ENCODE measurements at places on chromosomes 12 and 14.

GRCh38 chr12:132582582-132583410 lies 27.6 kb downstream of the LRCOL1 start:
- DNase-seq: no peak

DNA sequence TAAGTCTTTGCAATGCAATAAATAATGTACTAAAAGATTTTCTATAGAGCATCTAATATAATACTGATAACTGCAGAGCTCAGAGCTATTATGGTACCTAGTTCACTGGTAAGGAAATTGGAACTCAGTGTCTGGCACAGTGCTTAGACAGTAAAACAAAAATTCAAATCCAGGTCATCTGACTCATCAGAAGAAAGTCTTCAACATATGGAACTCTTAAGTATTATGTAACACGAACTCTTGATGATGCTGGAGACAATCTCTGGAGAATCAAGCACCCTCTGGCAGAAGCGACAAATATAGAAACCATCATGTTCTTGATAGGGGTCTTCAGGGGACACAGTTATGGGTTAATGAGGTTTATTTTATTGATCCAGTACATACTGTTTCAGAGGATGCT lies 37.3 kb upstream of the TRHDE start:
- no peak for DNase-seq

- DNase-seq: peak; percentile 34
Measured at GRCh38 chr14:21734457-21735074, 60.9 kb upstream of the OR4E1 start.

DNA sequence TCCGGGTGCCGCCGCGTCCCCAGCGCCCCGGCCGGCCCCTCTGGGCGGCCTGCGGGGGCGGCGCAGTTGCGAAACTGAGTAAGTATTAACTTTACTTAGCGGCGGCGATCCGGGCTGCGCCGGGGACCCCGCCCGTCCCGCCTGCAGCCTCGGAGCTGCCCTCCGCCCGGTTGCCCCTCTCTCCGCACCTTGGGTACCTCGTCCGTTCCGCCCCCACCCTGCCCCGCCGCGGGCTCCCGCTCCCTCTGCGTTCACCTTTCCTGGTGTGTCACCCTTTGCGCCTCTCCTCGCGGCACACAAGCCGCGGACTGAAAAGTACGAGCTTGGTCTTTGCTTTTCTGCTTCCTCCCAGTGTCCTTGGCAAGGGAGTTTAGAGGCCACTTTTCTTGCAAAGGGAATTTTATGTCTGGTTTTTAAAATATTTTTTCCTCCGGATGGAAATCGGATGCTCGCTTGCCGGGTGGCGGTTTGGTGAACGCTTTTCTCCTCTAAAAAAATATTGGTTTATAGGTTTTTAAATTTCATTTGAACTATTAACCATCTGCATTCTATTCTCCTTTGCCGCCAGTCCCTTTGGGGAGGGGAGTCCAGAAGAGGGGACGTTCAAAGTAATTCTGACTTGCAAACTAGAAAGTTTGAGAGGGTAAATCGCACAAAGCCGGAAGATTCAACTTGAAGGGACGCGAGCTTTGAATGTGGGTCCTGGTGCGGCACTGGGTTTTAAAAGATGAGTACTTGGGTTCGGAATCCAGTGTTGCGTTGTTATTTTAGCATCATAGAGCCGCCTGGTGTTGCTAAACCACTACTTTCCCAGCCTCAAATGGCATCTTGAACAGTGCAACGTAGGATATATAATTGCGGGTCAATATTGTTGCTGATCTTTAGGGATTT lies 834 bp downstream of the RASSF8 start:
- peak; percentile 80 for DNase-seq

- DNase-seq: peak; percentile 70
Measured at GRCh38 chr14:74583689-74584434, 28.2 kb downstream of the LTBP2 start.

GRCh38 chr14:103849151-103849886 lies 1.9 kb upstream of the PPP1R13B start:
- DNase-seq: no peak

DNA sequence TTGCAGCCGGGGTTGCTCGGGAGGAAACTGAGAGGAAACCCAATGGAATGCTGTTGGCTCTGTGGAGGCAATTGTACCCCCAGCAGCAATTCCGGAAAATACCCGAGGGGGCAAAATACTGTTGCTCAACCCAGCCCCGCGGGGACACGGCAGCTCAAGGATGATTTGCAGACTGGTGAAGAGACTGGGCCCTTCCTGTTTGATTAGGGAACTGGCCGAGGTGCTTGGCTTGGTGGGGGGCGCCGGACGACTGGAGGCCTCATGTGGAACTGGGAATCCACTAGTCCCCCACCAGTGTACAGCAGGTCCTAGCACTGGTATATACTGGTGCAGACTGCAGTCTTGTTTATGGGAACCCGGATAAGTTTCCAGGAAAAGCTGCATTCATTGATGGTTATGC lies 10.3 kb upstream of the RNASE12 start:
- no peak for DNase-seq

- DNase-seq: peak; percentile 14
Measured at GRCh38 chr14:77985211-77985615, 185.0 kb upstream of the NRXN3 start.

DNA sequence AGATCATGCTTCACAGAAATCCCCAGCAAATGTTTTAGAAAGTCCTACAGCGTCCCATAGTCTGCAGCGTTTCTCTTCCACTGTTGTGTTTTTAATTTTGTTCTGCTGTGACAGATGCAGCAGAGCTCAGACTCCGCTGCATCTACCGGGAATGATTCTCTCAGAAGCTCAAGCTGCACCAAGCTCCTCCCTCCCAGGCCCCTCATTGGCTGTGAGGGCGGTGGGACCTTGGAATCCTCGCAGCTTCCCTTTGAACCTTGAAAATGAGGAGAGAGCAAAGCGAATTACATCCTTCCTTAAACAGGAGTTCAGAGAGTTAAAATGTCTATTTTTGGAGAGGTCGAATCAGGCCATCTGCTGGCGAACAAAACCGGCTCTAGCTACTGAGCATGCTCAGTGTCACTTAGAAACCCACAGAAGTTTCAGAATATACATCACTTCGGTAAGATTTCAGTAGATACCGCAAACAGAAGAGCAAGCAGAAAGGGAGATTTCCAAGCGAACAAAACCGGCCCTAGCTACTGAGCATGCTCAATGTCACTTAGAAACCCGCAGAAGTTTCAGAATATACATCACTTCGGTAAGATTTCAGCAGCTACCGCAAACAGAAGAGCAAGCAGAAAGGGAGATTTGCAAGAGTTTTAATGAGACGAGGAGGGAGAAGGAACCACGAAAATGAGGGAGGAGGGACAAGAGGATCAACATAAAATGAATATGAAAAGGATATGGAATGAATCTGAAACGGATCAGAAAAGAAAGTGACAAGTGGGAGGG lies at the start of gene ABCD2:
Gene ABCD2 (minus strand): TSS at position 144 of the 774 bp plus-strand sequence. CDS start 188 bp downstream, outside the sequence.
- peak; percentile 67 for DNase-seq

- DNase-seq: peak; percentile 22
Measured at GRCh38 chr12:120710031-120710804, at the start of gene UNC119B. UNC119B (plus strand) TSS chr12:120710458; CDS start chr12:120710475, 17 bp downstream.

- DNase-seq: no peak
Measured at GRCh38 chr14:71001742-71002141, 94.5 kb downstream of the PCNX1 start.

GRCh38 chr14:104865081-104865630 lies at the start of gene CEP170B:
CEP170B (plus strand) TSS chr14:104865268; CDS start chr14:104868451, 3,183 bp downstream.
- DNase-seq: no peak

DNA sequence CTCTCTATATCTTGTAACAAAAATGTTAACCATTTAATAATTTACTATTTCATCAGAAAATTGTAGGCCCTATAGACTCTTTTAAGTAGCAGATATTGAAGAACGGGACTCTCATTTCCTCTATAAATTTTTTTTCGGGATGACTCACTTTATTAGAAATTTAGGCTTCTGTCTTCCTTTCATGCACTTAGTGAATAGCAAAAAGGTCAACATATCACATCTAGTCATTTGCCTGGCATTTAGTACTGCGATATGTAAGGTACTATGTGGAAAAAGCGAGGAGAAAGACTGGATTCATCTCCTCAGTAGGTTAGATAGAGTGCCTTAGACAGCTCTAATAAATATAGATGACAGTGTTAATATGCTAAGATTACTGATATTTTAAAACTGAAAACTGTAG lies 166.3 kb upstream of the PTPRQ start:
- no peak for DNase-seq

DNA sequence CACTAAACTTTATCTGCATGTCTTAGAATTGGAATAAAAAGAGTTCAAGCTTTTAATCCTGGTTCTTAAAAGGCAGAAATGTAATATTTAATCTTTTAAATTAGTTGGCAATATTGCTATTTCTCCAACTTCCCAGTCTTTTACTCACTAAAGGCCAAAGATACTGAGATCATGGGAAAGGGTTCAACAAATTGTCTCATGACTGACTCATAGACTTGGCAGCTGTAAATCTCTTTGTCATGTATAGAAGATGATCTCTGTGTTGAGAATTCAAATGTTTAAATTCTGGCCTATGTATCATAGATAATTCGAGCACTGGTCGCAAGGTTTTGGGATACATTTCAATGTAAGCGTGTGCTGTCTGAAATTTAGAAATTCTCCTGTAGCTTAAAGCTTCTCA lies 40.1 kb upstream of the STRAP start:
- peak; percentile 88 for DNase-seq

GRCh38 chr12:116525418-116526001 lies 33.7 kb upstream of the MAP1LC3B2 start:
- peak; percentile 91 for DNase-seq

- no peak for DNase-seq
Measured at GRCh38 chr12:42669553-42669952, 80.0 kb upstream of the PRICKLE1 start.

GRCh38 chr12:120998435-120998834 lies 17.9 kb downstream of the C12orf43 start:
- no peak for DNase-seq

DNA sequence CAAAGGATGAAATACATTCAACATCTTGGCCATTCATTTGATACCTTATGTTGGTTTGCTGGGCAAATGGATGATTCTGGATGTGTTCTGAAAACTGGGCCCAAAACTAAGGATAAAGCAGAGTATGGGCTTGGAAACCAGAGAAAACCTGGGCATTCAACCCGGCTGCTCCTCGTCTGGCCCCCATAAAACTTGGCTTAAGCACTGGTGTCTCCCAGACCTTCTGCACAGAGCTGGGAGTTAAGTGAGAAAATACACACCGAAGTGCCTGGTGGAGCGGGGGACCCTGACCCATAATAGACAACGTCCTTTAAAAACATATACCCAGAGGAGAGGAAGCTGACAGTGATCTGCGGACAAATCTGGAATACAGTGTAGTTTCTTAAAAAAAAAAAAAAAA lies 112.5 kb downstream of the FOXN3 start:
- no peak for DNase-seq

DNA sequence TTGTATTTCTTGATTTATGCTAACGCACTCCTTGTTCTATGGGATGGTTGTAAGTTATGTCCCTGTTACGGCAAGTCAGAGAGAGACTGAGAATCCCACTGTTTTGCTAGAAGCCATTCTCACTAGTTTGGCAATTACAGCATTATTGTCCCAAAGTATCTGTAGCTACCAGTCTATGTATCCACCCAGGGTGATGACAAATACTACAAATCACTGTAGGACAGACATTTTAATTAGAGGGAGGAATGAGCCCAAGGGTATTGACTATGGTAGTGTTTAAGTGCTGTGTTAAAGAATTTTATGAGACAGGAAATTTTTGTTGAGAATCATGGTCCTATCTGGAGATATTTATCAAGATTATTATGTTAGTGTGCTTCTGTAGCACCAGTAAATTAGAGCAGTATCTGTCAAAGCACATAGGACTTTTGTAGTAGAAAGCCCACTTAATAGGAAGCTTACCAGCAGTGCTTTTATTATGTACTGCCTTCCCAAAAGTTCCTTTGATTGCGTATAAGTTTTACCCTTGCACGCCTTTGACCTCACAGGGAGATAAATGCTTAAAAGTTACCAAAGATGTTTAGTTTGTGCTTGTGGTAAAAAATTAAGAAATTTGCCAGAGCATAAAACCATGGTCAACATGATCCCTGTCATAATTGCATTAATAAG lies 10.7 kb downstream of the PRKCH start:
- no peak for DNase-seq

DNA sequence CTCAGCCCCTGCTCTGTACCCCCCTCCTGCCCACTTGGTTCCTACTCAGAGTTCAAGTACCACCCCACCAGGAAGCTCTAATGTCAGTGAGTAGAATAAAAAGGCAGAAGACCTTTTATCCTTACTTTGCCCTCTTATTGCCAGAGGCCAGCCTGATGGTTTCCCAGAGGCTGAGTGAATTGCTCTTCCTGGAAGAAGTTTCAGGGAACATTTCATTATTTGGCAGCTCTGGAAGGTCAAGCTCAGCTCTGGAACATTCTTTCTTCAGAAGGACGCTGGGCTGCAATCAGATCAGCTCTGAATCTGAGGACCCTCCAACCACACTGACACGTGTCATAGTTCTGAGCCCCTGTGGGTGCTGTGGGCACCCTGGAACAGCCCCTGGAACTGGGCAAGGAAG lies 188.9 kb downstream of the ETV6 start:
- DNase-seq: no peak

- no peak for DNase-seq
Measured at GRCh38 chr12:92803903-92804302, 101.1 kb downstream of the PLEKHG7 start.

- DNase-seq: peak; percentile 26
Measured at GRCh38 chr12:31880340-31880739, 78.9 kb upstream of the RESF1 start.

DNA sequence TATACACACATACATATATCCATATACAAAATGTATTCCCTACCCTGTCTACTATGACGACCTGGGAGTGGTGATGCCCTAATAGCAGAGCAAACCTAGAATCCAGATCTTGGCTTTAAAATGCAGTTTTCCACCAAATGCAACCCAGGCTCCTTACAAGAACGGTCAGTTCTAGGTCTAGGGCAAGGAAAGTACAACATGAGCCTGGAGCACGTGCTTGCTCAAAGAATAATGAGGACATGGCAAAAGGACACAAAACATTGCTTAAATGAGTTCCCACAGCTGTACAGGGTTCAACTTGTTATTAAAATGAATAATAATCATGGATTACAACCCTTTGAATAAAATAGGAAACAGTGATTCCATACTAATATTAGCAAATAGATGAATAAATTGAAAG lies 94.7 kb downstream of the TMCC3 start:
- no peak for DNase-seq

Measured in brain microvascular endothelial cell (primary cell).